CD4-positive, alpha-beta T cell treated with Interleukin-21 for 1 hour (primary cell): ENCODE measurements at places on chromosomes 6 and 20.

GRCh38 chr20:38170826-38171674, 6.0 kb upstream of the TGM2 start:
- DNase-seq, result no peak

DNA sequence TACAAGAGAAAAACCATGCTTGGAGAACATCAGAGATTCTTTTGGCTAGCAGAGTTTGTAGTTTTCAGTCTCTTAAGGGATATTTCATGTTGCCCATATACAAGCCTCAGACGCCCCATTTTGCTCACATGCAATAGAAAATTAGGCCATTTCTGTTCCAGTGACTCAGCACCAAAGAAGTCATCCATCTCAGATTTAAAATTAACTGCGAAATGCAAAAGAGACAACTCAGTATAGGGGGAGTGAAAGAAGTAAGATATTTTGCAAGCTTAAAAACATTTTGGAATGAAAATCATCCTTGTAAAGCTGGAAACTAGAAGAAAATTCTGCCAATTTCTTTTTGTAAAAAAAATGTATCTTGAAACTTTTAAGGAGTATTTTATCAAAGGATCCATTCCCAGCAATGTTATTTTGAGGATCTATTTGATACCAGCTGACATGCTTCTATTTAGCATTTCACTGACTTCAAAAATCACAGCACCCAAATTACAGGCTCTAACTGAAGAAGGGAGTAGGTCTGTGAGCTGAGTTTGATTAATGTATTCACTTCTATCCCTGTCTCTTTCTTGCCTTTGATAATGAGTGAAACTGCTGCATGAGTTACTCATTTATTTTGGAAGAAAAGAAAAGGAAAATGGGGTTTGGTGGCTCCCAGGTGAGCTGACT, 223.7 kb upstream of the SULF2 start:
- no peak for DNase-seq

DNA sequence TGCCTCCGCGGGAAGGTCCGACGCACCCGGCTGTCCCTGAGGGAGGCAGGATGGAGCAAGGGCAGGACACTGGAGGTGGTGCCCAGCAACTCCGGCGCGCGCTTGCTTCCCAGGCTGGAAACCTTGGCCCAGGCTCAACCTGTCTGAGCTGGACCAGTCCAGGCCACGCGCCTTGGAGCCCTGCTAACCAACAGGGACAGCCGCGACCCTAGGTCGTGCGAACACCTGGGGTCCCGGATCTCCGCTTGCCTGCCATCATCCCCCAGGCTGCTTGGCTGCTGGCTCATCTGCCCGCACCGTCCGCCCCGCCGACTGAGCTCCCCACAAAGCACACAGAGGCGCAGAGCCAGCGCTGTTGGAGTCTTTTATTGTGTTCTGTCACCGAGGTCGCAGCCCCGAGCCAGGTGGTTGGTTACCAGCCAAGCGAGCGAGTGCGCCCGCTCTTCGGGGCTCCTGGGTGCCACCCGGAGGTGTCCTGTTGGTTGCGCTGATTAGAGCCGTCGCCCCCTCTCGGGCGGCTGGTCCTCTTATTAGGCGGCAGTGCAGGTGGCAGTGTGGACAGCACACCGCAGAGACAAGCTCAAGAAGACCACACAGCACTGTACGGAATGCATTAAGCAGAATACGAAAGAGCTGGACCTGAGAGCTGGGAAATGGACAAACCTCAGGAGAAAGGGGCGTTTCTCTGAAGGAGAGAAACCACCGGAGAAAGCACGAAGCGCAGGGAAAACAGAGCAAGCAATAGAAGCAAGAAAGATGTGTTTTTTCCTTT, 3.8 kb downstream of the COL12A1 start:
- DNase-seq, result no peak

DNA sequence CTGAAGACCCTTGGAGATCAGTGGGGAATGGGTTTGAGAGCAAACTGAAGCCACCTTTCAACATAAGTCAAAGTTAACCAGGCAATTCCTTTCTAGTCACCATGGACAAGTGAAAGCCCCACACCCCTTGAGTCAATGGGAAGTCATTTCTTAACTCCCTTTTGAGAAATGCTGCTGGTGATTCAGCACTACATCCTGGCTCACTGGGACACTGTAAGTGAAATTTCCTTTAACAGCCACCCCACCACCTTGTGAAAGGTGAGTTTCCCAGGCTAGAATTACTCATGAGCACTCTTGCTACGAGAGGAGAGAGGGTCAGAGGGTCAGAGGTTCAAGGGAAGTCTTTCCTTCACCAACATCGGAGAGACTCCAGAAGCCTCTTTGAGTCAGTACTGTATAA, 93.3 kb upstream of the MARCKS start:
- DNase-seq, result no peak

- no peak for DNase-seq
Observed at GRCh38 chr20:17560344-17561074, 9.4 kb upstream of the DSTN start.

DNA sequence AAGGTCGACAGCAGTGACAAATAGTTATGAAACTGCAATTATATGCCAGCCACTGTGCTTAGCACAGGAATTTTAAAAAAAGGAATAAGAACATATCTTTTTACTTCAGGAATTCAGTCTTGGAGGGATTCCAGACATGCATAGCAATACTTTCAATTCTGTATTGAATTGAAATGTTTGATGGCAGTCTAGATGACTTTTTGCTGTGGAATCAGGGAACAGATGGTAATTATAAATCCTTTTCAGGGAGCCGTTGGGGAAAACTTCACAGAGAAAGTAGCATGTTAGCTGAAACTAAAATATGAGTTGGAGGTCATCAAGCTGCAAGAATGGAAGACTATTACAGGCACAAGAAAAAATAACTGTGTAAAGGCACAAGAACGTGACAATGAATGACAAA, 74.8 kb downstream of the IMPG1 start:
- DNase-seq, result no peak

GRCh38 chr6:16716321-16716858, 44.9 kb downstream of the ATXN1 start:
- DNase-seq, result no peak

- DNase-seq, result no peak
Observed at GRCh38 chr6:80254716-80255115, 148.2 kb downstream of the BCKDHB start.

DNA sequence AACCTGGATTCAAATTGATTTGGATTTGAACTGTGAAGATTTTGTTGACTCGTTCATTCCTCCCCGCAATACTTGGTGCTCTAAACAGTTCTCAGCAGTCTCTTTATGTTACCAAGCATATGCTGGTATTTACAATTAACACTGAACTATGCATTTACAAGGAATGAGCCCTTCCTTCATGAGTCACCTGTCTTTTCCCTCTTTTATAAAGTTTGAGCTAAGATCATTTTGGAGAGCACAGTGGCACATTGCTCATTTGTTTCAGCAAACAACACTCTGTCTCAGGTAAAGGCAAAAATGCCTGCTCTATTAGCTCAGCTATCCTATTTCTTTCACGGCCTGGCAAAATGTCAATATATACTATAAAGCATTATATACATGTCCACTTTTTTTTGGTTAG, 285.4 kb downstream of the PHACTR1 start:
- no peak for DNase-seq

DNA sequence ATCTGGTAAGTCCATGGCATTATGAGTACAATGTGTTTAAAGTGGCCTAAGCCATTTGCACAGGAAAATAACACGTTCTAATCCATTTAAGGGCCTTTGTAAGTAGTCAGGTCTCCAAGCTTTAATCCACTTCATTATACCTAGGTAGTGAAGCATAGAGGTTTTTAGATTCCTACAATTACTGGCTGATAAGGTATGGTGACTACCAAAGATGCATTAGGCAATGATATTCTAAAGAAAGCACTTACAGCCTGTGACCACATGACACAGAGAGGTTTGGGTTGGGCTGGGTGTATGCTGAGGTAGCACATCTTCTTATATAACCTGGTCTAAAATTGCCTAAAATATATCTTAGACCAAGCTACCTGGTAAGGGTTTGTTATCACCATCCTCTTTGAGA, 504.4 kb downstream of the TFAP2B start:
- DNase-seq, result no peak

- DNase-seq, result no peak
Observed at GRCh38 chr20:63346131-63347080, 14.7 kb downstream of the CHRNA4 start.

DNA sequence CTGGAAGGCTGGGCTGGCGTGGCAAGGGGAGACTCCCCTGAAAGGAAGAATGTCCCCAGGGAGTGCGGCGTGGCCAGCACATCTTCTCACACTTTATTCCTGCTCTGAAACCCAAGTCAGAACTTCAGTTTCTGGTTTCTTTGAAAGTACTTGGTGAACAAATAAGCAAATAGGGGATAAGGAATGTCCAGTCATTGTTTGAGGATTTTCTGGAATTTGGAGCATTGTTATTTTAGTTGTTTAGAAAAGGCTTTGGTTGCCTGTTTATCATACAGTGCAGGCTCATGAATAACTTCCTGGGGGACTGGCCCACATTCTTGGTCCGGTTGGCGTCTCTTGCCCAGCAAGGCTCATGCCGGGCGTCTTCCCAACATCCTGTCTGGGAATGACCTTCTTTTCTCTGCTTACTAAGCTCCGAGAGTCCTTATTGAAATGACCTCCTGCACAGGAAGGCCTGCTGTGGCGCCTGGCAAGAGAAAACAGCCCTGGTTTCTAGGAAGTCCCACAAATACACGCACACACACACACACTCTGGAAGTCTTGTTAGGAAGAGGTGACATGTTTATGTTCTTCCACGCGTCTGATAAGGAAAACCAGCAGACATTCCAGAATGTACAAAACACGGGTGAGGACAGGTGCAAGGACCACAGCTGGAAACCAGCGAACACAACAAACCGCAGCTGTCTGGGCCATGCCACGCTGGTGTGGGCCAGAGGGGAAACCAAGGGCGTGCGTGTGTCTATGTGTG, 71.9 kb downstream of the TMEM170B start:
- no peak for DNase-seq

DNA sequence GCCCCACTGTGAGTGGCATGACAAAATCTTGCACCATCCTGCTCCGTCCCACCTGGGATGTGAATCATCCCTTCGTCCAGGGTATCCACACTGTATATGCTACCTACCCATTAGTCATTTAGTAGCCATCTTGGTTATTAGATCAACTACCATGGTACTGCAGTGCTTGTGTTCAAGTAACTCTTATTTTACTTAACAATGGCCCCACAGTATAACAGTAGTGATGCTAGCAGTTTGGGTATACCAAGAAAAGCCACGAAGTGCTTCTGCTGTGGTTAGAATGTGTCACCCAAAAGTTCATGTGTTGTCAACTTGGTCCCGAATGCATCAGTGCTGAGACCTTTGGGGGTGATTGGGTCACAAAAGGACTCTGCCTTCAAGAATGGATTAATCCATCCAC, 11.7 kb downstream of the OSER1 start:
- peak; percentile 17 for DNase-seq

DNA sequence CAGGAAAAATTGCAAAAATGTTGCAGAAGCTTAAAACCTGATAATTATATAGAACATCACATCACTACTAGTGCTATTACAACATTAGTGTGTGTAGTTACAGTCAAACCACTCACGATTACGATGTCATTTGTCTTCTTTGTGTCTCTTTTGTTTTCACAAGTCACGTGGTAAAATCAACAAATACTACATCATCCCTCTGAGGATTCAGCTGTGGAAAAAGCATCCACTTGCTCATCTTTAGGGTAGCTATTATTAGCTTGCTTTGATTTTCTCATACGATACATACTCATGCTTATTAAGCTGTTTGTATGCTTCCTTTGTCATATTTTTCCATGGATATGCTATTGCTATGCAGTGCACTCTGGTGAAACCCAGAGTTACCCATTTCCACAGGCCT, 22.2 kb upstream of the ATXN1 start:
- DNase-seq, result no peak

- DNase-seq, result no peak
Observed at GRCh38 chr6:136763716-136764516, 28.4 kb downstream of the MAP3K5 start.

DNA sequence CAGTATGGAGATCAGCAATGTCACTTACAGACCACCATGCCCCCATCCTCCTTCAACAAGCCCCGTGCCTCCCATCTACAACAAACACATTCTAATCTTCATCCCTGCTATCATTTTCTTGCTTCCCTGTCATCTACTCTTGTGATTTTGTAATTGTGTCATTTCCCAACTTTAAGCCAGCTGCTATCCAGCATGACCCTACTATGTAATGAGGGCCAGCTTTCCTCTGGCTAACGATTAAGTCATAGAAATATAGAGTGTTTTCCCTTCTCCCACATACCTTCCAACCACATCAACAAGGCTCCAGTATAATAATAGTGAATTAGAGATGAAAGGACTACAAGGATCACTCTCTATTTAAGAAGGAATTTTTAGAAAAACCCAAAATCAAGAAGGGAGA, 607.0 kb downstream of the TENT5A start:
- DNase-seq, result no peak

- DNase-seq, result no peak
Observed at GRCh38 chr6:42629845-42630244, 66.0 kb downstream of the UBR2 start.

GRCh38 chr20:46139908-46140482, 21.9 kb downstream of the CD40 start:
- DNase-seq, result no peak

DNA sequence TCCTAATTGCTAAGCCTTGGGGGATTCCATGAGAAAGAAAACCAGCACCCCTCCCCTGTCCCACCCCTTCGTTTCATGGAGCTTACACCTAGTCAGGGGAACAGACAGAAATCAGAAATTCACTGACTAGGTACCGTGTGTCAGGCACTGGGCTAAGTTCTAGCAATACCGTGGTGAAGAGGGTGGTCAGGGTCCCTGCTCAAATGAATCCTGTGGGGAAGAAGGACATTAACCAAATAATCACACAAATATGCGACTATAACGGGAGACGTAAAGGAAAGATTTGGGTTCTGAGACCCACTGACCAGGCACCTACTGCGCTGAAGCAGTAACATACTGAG, 65.1 kb upstream of the TOP1 start:
- DNase-seq, result no peak
